Endothelial cell (in vitro differentiated cells): ENCODE measurements at places on chromosomes 11 and 22. TPM values are rescaled to one million over a fixed set of nuclear protein-coding genes. Genes with fewer than 3 reads are reported as not detected.

GRCh38 chr11:68935516-68936357 is 32.0 kb downstream of the IGHMBP2 start:
- no peak for DNase-seq

GRCh38 chr11:120197251-120197891 is 13.5 kb upstream of the OAF start:
- no peak for DNase-seq

DNA sequence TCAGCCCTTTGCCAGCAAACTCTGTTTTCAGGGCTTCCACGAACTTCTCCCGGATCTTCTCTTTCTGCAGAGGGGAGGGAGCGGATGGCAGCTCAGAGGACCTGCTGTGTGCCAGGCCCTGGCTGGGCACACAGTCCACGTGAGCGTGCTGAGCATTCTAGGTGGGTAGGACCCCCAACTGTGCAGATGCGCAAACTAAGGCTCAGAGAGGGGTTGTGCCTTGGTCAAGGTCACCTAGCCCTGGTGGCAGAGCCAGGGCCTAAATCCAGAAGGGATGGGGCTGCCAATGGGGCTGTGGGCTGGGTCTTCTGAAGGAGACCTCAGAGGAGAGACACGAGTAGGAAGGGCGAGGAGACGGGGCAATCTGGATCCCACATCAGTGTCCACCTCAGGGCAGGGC is 10.8 kb downstream of the PMM1 start:
- no peak for DNase-seq

GRCh38 chr22:23862103-23862502 is 4.4 kb downstream of the SLC2A11 start:
- peak; percentile 55 for DNase-seq

- no peak for DNase-seq
Observed at GRCh38 chr22:43411040-43411868, 560 bp upstream of the MPPED1 start.

- no peak for DNase-seq
Observed at GRCh38 chr11:114154271-114155047, 94.9 kb downstream of the ZBTB16 start.

DNA sequence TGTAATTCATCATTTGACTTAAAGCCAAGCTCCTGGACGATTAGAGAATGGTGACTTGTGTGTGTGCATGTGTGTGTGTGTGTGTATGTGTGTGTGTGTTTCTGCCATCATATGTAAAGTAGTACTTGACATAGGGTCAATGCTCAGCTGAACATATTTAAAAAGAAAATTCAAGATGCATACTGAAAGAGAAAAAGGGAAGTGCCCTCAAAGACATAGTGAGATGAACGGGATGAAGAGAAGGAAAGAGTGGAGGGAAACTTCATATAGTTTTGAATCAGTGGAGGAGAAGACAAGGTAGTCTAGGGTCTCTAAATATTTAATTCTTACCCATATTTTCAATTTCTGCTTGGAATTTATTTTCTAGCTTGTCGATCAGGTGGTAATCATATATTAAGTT is 4.0 kb downstream of the TCN1 start:
- DNase-seq, result no peak

DNA sequence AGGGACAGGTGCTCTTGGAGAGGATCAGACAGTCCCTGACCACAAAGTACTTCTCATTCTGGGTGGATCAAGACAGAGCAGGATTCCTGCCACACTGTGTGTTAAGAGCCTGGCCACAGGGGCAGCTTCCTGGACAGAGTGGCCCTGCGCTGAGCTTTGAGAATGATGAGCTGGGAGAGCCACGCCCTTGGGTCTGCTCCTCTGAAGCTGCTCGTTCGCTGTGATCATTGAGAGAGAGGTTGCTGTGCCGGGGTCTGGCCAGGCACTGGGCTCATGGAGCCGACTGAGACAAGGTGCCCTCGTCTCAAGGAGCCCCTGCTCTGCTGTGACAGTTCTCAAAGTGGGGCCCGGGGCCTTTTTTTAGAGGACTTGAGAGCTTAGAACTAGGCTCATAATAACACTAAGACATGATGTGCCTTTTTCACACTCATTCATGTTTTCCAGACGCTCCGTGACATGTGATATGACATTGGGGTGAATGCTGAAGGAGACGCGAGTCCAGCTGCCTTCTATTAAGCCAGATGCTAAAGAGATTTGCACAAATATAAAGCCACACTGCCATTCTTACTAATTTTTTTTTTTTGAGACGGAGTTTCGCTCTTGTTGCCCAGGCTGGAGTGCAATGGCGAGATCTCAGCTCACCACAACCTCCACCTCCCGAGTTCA is 1.6 kb upstream of the MFRP start:
- no peak for DNase-seq

GRCh38 chr11:35937700-35938099 is 6.2 kb upstream of the LDLRAD3 start:
- DNase-seq, result no peak

GRCh38 chr22:43707648-43708047 is 104.5 kb downstream of the EFCAB6 start:
- no peak for DNase-seq

DNA sequence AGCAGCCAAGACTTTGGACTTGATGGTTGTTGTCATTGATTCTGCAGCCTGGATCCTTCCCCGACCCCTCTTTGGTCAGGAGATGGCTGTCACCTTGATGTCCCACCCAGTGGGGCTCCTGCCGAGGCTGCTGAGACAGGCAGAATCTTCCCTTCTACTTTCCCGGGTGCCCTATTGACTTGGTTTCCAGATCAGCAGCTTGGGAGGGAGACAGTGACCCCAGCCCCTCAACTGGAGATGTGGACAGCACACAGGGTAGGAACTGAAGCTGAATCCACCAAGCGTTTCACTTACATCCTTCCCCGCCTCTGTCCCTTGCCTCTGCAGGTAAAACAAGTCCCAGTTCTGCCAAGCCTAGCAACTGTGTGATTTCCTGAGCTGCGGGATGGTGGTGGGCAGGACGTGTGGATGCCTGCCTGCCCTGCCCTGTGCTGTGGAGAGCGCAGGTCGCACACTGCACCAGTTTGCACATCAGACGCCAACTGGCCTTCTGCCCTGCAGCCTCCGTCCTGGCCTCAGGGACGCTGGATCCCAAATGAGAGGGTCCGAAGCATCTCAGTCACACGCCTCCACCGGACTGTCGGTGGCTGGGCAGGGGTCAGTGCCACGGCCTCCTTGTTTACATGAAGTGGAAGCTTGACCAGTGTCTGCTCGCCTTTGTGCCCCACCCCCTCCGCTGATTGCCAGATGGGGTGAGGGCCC is 34.6 kb downstream of the FAM83F start:
- no peak for DNase-seq

DNA sequence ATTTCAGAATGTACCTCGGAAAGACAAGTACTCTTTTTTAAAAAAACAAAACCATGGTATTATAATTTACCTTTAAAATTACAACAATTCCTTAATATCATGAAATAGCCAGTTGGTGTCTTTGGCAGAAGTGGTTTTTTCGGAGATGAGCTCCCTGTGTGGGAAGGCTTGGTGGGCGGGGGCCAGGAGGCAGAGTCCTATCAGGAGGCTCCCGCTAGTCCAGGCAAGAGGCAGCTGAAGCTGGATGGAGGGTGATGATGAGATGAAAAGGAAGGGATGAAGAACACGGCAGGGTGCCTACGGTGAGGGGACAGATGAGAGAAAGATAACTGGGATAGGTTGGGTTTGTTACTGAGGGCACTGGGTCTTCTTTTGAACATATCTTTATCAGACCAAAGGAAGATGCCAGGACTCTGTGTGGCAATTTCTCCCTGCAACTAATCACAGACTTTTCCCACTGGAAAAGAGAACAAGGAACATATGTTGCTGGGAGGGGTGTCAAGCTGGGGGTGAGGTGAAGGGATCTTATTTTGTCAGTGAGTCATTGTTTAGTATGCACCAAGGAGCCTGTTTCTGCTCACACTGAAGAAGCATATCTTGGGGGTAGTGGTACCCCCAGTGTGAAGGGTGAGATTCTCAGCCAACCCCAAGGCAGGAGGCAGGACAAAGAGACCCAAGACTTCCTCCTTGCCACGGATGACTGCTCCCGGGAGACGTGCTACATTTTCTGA is 91.5 kb upstream of the YWHAH start:
- DNase-seq, result no peak

The APOBEC3G gene
- total RNA-seq, result 9.0 TPM

The MIAT gene
- total RNA-seq, result 1.2 TPM

The RPUSD4 gene
- 40.8 TPM for total RNA-seq

The OR52K1 gene
- total RNA-seq, result not detected

The RCOR2 gene
- total RNA-seq, result 9.3 TPM

The SSTR3 gene
- total RNA-seq, result 0.13 TPM

The PSMC3 gene
- 127 TPM for total RNA-seq

The OR5T1 gene
- not detected for total RNA-seq

The PTPN5 gene
- 16.4 TPM for total RNA-seq
